PC-9 (cell line): ENCODE measurements at places on chromosomes 2 and 18. TPM values are rescaled to one million over a fixed set of nuclear protein-coding genes. Genes with fewer than 3 reads are reported as not detected.

Gene RTTN
- 14.3 and 16.8 TPM in 2 replicates for total RNA-seq

Gene ASIC4
- total RNA-seq: 0.22 and 0.30 TPM in 2 replicates

Gene GPAT2
- 9.1 and 11.0 TPM in 2 replicates for total RNA-seq

Gene MERTK
- total RNA-seq: 1.6 and 3.4 TPM in 2 replicates

Gene GALNT5
- 1.3 and 1.9 TPM in 2 replicates for total RNA-seq

Gene POMC
- not detected in 2 replicates for total RNA-seq

Gene MOCOS
- 22.7 and 30.4 TPM in 2 replicates for total RNA-seq

Gene GALNT14
- 2.4 and 3.1 TPM in 2 replicates for total RNA-seq

Gene XIRP2
- not detected in 2 replicates for total RNA-seq

Gene NLRC4
- not detected in 2 replicates for total RNA-seq

Gene REG3G
- total RNA-seq: not detected in 2 replicates

Gene UGT1A3
- total RNA-seq: 60.3 and 67.1 TPM in 2 replicates

Gene POTEC
- not detected in 2 replicates for total RNA-seq

Gene ATP5F1A
- total RNA-seq: 232 and 242 TPM in 2 replicates

Gene PRKAG3
- total RNA-seq: not detected in 2 replicates

Gene TBR1
- total RNA-seq: not detected in 2 replicates

Gene IMPA2
- 83.6 and 91.4 TPM in 2 replicates for total RNA-seq

Gene GAL3ST2
- 3.9 and 4.3 TPM in 2 replicates for total RNA-seq

Gene EMILIN1
- 0.83 and 1.6 TPM in 2 replicates for total RNA-seq

Gene CLEC4F
- not detected in 2 replicates for total RNA-seq

Gene HMSD
- not detected in 2 replicates for total RNA-seq

Gene EPC2
- 15.8 and 29.8 TPM in 2 replicates for total RNA-seq

Gene ZNF532
- total RNA-seq: 19.1 and 21.1 TPM in 2 replicates

Gene C2orf15
- total RNA-seq: 16.9 and 18.0 TPM in 2 replicates

Gene CHST10
- total RNA-seq: not detected in 2 replicates

Gene CD28
- not detected in 2 replicates for total RNA-seq
